ENCODE measurements at places on chromosomes 11 and 22. TPM values are rescaled to one million over a fixed set of nuclear protein-coding genes. Genes with fewer than 3 reads are reported as not detected.

The PEX16 gene
- 17.5 TPM for total RNA-seq

The TSKU gene
- total RNA-seq = 158 TPM

The POU2AF3 gene
- 1.7 TPM for total RNA-seq

The ROBO4 gene
- total RNA-seq = not detected

The KCNQ1 gene
- total RNA-seq = 0.75 TPM

The DERL3 gene
- total RNA-seq = 0.81 TPM
